Pulmonary artery endothelial cell (primary cell): ENCODE measurements at places on chromosomes 5 and 9. TPM values are rescaled to one million over a fixed set of nuclear protein-coding genes. Genes with fewer than 3 reads are reported as not detected.
A peak's percentile ranks its signal among the peaks of the same experiment; 100 is the strongest.

Gene CEP72
- 3.2 and 5.2 TPM in 2 replicates for total RNA-seq

Gene FLT4
- total RNA-seq = 1.5 and 3.2 TPM in 2 replicates

Gene SEMA6A
- total RNA-seq = 0.35 and 0.92 TPM in 2 replicates

Gene TOR4A
- total RNA-seq = 28.9 and 35.3 TPM in 2 replicates

Gene LTC4S
- total RNA-seq = 0.46 and 0.66 TPM in 2 replicates

Gene RAPGEF1
- total RNA-seq = 44.1 and 49.3 TPM in 2 replicates

Gene ANKRD31
- not detected in 2 replicates for total RNA-seq

Gene ARHGEF37
- total RNA-seq = 7.3 and 9.2 TPM in 2 replicates

Gene ORM2
- total RNA-seq = not detected in 2 replicates

Gene PRELID2
- total RNA-seq = 32.3 and 32.6 TPM in 2 replicates

Gene QRFP
- not detected in 2 replicates for total RNA-seq

Gene TMEM245
- 40.4 and 64.0 TPM in 2 replicates for total RNA-seq

Gene PCDHGC5
- 0.33 and 0.53 TPM in 2 replicates for total RNA-seq

Gene MYMK
- not detected in 2 replicates for total RNA-seq

Gene ARHGEF28
- total RNA-seq = 74.8 and 113 TPM in 2 replicates

- DNase-seq = peak; percentile 54
Measured at GRCh38 chr9:127586537-127586936, 25.5 kb upstream of the STXBP1 start.

DNA sequence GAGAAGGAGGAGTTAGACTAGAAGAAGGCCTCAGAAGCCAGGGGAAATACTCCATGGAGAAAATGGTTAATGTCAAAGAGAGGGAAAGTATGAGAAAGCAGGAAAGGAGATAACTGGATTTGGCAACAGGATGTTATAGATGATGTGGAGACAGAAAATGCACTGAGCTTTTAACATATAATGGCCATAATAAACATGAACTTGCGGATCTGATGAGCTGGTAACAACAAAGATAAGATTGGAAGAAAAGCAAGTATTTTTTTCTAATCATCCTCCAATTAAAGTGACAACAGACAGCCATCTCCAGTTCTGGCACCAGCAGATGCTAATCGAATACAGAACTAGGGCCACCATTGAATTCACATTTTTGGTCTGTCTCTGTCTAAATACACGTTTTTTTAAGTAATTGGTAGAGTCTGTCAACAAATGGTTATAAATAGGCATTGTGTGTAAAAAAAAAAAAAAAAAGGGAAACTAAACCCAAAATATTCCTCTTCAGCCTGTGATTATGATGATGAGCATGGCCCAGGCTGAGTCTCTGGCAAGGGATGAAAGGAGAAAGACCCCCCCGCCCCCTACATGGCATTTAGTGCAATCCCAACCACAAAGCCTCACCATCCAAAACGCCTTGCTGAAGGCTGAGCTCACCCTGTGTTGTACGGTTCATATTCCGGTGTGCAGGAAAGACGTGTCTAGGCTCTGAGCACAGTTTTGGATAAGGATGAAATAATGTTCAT, 149.5 kb upstream of the LHFPL2 start:
- no peak for DNase-seq

DNA sequence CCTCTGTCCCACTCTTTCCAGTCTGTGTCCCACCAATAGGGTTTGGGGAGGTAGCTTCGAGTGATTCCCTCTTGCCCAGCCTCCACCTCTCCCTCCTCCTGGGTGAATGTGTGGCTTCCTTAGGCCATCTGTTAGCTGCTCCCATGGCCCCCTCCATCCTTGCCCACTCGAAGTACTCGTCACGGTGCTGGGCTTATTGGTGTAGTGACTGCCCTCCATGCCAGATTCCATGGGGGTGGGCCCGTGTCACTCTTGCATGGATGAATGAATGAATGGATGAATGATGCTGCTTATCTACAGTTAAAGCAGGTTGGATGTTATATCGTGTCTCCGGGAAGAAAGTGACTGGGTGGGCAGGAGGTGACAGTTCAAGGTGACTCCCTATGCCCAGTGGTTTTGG, 19.1 kb downstream of the HMCN2 start:
- no peak for DNase-seq

DNA sequence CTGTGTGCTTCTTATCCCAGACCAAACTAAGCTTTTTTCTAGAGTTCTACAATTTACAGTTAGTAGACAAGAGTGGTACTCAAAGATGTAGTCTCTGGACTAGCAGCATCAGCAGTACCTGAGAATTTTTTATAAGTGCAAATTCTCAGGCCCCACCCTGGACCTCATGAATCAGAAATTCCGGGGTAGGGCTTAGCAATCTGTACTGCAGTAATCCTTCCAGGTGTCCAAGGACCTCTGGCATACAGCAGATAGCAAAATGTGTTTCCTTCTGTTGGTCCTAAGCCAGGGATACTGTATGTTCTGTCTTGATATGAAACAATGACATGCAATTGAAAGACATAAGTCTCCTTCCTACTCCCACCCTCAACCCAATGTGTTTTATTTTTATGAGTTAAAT, 194.3 kb downstream of the MSX2 start:
- no peak for DNase-seq

DNA sequence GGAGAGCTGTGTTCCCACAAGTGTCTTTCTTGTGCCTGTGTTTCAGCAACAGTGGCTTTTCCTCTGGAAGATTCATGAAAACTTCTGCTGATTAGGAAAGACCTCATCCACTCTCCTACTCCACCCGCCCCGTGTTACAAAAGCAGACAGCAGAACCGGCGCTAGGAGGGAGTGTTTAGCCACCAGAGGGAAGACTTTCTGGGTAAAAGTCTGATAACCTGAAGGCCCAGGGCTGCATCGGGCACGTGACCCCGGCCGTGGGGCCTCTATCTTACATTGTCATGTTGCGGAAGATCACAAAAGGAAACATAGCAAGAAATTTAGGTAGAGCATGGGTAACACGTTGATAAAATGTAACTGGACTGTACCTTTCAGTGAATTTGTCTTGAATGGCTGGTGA, 32.0 kb upstream of the DMRT2 start:
- DNase-seq = no peak

DNA sequence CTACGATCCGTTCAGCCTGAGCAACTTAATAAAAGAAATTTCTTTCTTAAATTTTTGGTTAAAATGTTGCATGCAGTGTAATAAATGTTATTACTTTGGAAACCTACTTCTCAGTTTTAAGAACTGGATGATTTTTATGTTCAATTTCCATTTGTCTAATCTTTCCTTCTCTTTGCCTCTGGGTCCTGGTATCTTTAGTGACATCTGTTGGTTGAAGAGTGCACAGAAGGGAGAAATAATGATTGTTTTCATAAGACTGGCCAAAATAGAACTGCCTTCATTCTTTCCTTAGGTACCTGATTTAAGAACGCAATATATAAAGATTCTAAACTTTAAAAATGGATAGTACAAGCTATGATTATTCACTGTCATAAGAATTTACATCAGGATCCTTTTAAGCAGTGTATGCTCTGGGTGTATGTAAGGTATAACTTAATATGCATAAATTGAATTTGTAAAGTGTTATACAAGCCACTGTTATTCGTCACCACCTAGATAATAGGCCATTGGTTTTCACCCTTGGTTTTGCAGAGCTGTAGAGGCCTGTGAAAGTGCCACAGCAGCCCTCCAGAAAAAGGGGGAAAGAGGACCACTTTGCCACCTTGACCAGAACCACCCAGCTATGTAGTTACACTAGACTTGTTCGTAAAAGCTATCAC, 82.8 kb upstream of the TLX3 start:
- no peak for DNase-seq

- DNase-seq = peak; percentile 57
Measured at GRCh38 chr5:55936100-55936693, 58.6 kb downstream of the IL6ST start.

DNA sequence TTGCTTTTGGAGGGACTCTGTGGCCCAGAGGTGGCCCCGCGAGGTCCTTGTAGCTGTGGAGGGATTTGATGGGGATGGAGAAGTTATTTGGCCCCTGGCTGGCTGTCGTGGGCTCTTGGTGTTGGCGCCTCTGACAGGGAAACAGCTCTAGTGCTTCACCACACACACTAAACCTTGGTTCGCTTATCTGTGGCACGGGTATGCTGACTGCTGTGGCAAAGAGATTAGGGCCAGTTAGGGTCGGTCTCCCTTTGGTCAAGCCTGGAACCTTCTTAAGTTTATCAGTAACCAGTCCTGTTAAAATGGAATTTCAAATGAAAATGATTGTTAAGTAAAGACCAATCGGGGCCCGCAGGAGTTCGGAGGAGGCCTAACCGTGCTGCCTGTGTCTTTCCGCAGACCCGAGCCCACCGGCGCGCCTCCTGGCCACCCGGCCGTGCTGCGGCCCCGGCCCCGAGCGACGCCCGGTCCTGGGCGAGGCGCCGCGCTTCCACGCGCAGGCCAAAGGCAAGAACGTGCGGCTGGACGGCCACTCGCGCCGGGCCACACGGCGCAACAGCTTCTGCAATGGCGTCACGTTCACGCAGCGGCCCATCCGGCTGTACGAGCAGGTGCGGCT, 28.4 kb downstream of the NEURL1B start:
- no peak for DNase-seq

DNA sequence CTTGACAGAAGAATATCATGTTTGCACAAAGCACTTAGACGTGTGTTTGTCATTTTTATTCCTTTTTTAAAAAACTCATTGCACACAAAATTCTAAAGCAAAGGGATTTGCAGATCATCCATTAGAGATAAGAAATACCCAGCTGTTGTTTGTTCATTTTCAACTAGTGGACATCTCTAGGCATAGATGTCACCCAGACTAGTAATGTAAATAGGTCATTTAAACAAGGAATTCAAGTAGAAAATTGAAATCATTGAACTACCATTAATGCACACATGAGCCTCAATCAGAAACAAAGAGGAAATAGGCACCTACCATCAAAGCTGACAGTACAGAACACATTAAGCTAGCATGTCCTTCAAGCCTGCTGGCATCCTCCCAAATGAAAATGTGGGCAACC, 107.3 kb downstream of the OR2K2 start:
- DNase-seq = no peak

GRCh38 chr5:154311362-154311761, 120.8 kb downstream of the GALNT10 start:
- DNase-seq = no peak

DNA sequence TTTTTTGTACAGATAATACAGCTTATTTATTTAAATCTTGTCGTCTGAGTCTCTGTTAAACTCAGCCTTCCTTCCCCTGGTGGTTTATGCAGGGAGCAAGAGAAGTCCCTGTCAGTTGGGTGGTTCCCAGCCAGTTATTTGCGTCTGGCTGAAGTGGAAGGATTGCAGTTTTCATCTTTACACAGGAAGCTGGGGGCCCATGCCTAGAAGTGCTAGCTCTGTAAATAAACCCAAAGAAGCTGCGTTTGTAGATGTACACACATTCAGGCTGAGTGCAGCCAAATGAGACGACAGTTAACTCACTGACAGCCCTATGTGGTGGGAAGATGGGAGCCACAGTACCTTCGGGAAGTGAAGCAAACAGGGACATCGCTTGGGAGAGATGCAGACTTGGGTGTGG, 122.1 kb downstream of the SAXO1 start:
- DNase-seq = no peak

GRCh38 chr5:37665889-37666288, 174.0 kb downstream of the GDNF start:
- DNase-seq = peak; percentile 29

- DNase-seq = no peak
Measured at GRCh38 chr9:27151693-27152404, 42.8 kb downstream of the TEK start.

DNA sequence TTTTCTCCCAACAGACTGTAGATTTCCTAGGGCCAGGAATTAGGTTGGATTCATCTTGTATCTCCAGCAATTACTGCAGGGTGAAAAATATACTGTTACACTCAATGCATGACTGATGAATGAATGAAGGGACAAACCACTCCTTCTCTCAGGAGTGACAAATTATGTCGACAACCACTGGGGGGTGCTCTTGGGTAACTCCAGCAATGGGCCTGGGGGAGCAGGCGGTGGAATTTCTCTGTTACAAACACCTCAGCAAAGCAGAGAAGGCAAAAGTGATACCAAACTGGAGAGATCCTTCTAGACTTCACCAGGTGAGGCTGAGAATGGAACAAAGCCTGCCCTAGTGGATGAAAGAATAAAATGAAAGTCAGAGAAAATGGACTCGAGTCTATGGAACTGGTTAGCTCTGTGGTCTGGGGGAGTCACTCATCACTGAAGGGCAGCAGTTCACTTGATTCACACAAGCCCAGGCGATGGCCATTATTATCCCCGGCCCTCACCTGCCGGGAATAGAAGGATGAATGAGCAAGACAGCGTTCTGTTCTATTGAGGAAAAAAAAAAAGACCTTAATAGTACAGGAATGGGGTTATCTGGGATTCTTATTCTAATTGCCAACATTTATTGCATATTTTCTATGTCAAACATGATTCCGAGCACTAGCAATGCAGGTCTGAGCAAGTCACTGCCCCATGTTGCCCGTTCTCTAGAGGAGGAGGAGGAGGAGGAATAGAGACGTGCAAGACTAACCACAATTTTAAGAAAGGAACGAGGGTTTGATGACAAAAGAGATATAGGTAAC, 341.1 kb downstream of the ASTN2 start:
- DNase-seq = no peak

DNA sequence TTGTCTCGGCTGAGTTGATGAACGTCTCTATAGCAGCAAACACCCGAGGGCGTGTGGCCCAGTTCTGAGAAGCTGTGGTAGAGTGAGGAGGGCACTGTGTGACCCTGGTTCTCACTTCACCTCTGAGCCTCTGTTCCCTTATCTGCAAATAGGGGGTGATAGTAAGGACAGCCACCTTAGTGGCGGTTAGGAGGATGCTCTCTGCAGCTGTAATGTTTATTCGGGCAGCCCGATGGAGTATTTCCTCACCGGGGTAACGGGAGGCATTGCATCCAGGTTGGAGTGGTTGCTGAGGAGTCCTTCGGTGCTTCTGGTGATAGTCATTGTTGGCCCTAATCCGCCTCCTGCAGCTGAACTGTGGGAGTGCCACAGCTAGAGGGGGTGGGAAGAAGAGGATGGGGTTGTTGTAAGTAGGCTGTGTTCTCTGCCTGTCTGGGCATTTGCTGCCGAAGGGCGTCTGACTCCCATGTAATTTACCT, 13.9 kb downstream of the PRRC2B start:
- no peak for DNase-seq

GRCh38 chr5:88889189-88890069, 6.4 kb upstream of the MEF2C start:
- DNase-seq = no peak

DNA sequence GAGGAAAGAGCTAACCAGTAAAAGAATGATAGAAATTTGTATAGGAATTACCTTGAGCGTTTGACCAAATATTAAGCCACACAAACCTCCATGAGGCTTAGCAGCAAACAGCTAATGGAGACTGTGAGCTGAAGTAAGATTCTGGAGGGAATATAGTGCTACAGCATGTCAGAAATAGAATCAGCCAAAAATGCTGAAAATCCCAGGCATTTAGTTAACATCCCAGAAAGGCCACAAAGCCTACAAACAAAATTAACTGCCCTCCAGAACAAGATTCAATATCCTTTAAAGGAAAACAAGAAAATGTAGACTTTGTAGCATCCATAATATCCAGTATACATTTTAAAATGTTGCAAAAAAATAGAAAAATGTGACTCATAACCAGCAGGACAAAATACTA, 257.8 kb upstream of the TUSC1 start:
- DNase-seq = no peak
